Stimulated activated CD8-positive, alpha-beta memory T cell treated with anti-CD3 and anti-CD28 coated beads, Interleukin-2, amount 100 ng/mL, for 1 hour (primary cell): ENCODE measurements at places on chromosomes 5 and 9.

DNA sequence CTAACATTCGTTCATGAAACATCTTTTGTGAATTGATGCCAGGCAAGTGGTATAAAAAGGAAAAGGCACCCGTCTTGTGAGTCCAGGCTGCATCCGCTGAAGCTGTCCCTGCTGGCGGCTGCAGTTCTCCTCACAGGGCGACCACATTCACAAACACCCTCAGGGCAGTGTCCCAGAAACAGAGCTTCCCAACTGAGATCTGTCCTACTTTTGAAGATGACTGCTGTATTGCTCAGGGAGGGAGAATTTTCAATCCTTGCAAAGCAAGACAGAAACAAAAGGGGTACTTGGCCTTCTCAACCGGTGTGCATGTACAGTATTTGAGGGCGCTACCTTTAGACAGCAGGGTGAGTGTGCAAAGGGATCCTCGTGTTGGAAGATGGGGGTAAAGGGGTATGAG, 316.1 kb downstream of the GADD45G start:
- DNase-seq, result no peak

DNA sequence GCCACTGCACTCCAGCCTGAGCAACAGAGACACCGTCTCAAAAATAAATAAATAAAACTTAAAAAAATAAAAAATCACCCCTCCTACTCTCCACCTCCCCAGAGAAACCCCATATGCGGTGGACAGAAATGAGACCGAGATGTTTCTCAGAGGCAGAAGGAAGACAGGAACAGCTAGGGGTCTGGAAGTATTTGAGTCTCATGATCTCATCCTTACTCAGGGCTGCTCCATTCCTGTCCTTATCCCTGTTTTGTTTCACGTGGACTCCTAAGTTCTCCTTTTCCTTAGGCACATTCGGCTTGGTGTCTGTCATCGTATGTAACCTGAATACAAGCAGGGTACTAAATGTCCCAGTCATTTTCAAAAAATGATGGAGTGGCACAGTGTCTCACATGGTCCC, 76.1 kb downstream of the C9orf50 start:
- DNase-seq, result no peak

GRCh38 chr9:27471366-27471765, 52.7 kb upstream of the IFNK start:
- no peak for DNase-seq

GRCh38 chr5:39587675-39588074, 162.9 kb upstream of the DAB2 start:
- no peak for DNase-seq

DNA sequence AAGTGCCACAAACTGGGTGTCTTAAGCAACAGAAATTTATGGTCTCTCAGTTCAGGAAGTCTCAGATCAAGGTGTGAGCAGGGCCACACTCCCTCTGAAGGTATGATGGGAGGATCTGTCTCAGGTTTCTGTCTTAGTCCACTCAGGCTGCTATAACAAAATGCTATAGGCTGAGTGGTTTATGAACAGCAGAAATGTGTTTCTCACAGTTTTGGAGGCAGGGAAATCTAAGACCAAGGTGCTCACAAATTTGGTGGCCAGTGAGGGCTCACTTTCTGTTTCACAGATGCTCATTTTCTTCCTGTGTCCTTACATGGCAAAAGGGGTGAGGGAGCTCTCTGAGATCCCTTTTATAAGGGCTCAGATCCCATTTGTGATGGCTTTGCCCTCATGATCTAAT, 281.4 kb downstream of the CWC27 start:
- DNase-seq, result no peak

GRCh38 chr5:61320860-61321259, 11.2 kb upstream of the ZSWIM6 start:
- DNase-seq, result no peak

- DNase-seq, result no peak
Measured at GRCh38 chr5:59321642-59322041, 571.9 kb downstream of the PDE4D start.

- no peak for DNase-seq
Measured at GRCh38 chr9:1453636-1454035, 403.5 kb downstream of the DMRT2 start.

DNA sequence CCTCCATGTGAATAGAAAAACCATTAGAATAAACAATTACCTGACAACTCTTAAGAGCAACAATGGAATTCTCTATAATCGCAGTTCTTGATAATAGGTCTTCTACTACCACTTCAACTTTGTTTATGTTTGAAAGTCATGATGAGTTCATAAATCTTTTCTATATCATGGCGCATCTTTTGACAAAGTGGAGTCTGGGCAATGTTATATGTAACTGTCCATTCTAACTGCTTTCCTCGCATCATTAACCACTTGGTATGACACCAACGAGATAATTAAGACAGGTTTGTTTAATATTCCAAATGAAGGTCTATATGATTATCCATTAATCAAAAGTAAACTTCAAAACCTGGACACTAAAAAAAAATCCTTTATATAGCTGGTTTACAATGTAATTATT, 272.0 kb downstream of the DENND1A start:
- no peak for DNase-seq

DNA sequence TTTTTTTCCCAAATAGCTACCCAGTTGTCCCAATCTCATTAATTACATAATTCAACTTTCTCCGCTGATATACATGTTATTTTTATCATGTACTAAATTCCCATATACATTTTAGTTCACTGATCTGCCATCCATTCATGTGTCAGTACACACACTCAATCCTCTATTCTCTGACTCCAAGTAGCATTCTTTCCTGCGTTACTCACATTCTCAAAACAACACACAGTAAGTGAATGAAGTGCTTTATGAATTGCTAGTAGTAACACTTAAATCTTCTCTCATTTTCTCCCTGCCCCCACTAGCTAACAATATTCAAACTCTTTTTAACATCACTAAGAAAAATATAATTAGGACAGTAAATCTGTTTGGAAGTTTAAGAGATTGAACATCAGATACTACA, 8.9 kb downstream of the ZNF366 start:
- DNase-seq, result no peak

- no peak for DNase-seq
Measured at GRCh38 chr9:19431361-19432171, 22.8 kb downstream of the ACER2 start.

- DNase-seq, result no peak
Measured at GRCh38 chr9:115989831-115990230, 163.8 kb upstream of the PAPPA start.

- DNase-seq, result no peak
Measured at GRCh38 chr5:115375893-115376292, 79.4 kb upstream of the CCDC112 start.

DNA sequence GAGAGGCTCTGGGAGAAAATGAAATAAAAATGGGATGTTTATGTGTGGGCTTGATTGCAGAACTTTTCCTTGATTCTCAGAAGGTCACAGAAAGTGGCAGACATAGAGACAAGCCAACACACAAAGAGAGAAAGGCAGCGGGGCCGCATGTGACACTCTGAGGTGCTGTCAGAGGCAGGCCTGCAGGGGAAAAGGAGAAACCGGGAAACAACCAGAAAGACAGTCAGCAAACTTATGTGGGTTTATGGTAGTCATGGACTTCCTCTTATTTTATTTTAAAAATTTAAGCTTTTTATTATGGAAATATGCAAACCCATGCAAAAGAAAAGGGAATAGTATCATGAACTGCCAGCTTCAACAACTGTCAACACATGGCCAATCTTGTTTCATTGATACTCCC, 16.3 kb upstream of the IGFBPL1 start:
- no peak for DNase-seq

- DNase-seq, result no peak
Measured at GRCh38 chr5:16886366-16886736, 49.7 kb downstream of the MYO10 start.

DNA sequence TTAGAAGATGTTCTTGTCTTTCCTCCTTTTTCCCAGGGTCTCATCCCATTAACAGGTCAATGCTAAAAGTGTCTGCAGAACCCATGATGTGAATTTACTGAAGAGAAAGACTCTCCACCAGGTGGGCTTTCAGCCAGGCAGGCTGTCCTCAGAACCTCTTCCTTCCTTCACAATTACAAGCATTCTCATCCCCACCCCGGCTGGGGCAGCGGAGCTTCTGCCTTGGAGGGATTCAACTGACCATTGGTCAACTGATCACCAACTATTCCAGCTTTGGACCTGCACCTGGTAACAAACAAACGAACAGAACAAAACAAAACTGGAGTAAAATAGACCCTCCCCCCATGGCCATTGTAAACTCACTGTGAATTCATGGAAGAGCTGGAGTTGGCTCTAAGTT, 12.6 kb downstream of the IL9 start:
- DNase-seq, result no peak

DNA sequence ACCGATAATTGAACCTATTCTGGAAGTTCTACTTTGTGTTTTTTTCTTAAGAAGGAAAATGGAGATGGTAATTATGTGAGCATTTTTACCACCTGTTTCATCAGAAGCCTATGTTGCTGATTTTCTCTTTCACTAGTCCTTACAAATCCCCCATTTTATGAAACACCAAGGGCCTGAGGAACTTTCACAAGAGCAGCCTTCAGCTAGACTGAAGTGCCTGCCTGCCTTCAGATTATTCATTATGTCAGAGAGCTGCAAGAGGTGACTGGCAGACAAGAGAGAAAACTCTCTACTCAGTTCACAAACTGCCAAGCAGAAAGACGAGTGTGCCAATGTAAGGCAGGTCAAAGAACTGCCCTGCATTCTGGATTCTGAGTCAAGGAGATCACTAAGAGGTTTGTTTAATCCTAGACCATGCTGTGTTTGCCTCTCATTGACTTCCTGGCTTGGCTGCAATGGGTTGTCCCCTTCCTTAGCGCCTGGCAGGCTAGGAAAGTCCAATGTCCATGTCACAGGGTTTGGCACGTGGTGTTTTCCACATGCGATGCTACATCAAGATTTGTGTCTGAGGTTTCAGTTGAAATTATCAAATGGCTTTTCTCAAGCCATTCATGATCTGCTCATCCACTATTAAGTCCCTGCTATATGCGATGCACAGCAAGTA, 143.3 kb downstream of the CDC42SE2 start:
- DNase-seq, result no peak

- no peak for DNase-seq
Measured at GRCh38 chr5:102931085-102931725, 176.1 kb downstream of the PAM start.

GRCh38 chr5:127275641-127276193, 14.9 kb upstream of the MEGF10 start:
- no peak for DNase-seq

- DNase-seq, result no peak
Measured at GRCh38 chr5:87433945-87434344, 21.2 kb upstream of the CCNH start.
